Stimulated activated CD4-positive, alpha-beta T cell treated with anti-CD3 and anti-CD28 coated beads, Interleukin-2, amount 100 ng/mL, for 48 hours (primary cell): ENCODE measurements at places on chromosomes 16 and 17.

DNA sequence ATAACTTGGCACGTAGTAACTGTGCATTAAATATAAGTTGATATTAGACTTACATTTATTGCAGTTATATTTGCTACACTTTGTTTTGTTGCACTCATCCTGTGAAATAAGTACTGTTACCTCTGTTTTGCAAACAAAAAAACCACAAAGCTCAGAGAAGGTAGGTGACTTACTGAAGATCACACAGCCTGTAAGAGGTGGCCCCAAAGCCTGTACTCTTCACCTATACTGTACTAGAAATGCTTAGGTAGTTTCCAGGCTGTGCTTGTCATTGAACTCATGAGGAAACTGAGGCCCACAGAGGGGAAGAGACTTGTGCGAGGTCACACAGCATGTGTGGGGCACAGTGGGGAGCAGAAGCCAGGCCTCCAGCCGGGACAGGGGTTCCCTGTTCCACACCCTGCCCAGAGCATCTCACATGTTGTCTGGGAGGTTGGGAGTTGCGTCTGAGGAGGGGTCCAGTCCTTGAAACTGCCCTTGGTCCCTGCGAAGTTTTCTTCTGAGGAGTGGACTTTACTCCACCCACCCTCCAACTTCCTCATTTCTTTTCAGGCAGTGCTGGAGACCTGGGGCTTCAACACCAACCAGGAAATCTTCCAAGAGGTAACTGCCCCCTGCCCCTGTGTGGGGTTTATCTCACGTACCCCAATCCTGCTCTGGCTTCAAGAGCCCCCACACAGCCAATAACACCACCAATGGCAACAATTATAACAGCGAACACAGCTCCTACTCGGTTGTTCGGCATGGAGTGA is 13.0 kb downstream of the CETP start:
- no peak for DNase-seq

GRCh38 chr16:48676836-48677235 is 66.9 kb upstream of the N4BP1 start:
- no peak for DNase-seq

GRCh38 chr16:23119570-23119969 is 29.7 kb downstream of the USP31 start:
- no peak for DNase-seq

GRCh38 chr16:50666658-50667496 is 14.2 kb downstream of the SNX20 start:
- DNase-seq: no peak

DNA sequence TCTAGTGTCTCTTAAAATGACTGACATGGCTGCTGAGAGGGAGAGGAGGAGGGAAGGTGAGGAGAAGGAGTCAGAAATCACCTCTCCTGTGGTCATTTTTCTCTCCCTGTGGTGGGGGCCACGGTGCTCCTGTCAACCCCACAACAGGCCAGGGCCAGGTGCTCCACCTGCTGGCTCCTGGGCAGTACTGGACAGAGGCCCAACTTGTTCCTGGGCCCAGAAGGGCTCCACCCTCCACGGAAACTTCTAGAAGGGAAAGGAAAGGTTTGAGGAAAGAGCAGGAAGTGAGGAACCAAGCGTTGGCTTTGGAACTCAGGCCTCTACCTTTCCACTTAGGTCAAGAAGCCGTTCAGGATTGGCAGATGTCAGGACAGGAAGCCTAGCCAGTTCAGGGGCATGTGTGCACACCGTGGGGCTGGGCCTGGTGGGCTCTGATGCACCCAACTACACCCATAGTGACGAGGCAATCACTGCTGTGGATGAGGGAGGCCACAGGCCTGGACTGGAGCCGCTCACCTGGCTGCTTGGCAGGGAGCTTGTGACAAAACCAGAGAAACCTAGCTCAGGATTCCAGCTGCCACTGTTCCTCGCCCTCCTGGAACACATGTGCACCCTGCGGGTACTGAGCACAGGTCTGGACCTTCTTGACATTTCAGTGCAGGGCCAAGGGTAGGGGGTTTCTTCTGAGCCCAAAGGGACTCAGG is 36.1 kb downstream of the WNT3 start:
- no peak for DNase-seq

DNA sequence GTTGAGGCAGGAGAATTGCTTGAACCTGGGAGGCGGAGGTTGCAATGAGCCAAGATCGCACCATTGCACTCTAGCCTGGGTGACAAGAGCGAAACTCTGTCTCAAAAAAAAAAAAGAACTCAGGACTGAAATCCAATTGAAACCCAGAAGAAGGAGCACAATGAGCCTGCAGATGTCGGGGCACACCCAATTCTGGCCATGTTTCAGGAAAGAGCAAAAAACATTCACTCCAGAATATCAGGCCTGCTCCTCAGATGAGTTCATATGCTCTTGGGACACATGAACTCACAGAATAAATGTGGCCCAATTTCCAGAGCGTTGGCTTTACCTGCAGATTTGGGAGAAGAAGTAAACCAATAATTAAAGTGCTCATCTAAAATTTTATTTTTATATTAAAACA is 3.0 kb upstream of the CMTM2 start:
- DNase-seq: no peak

- no peak for DNase-seq
These were observed 75.5 kb downstream of the CMIP start for GRCh38 chr16:81520151-81520470.

GRCh38 chr16:26078716-26079355 is 387.1 kb downstream of the HS3ST4 start:
- DNase-seq: no peak

DNA sequence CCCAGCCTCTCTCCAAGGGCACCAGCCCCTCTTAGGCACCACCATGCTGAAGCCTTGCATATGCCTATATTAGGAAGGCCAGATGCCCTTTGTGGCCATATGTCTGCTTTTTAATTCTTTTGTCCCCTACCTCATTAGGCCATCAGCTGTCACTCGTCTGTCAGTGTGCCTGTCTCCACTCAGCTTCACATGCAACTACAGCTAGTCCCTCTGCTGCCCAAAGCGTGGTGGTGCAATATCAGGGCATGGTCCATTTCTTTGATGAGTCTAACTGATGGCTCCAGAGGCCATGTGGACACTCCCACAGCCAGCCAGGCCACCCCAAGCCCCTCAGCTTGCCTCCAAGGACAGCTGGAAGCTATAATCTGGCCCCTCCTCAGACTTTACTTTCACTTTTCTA is 36.3 kb downstream of the MYO18A start:
- DNase-seq: no peak

DNA sequence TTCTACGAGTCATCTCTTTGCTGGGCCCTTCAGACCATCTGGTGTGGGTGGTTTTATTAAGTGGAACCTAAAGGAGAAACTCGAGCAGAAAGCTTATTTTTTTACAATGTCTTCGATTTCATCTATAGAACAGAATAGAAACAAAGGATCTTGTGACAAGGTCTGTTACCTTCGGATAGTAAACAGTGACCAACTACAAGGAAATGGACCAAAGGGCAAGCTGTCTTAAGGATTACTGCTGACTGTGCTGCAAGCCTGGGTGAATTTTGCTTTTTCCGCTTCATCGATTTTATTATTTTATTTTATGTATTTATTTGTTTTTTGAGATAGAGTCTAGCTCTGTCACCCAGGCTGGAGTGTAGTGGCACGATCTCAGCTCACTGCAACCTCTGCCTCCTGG is 348.9 kb upstream of the ERCC4 start:
- DNase-seq: no peak

DNA sequence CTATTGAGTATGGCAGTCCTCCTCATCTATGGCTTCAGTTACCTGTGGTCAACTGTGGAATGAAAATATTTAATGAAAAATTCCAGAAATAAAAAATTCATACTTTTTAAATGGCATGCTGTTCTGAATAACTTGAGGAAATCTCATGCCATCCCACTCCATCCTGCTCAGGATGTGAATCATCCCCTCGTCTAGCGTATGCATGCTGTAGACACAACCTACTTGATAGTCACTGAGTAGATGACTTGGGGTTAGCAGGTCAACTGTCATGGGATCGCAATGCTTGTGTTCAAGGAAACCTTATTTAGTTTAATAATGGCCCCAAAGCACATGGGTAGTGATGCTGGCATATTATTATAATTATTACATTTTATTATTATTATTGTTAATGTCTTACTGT is 4.8 kb upstream of the VAC14 start:
- DNase-seq: no peak

DNA sequence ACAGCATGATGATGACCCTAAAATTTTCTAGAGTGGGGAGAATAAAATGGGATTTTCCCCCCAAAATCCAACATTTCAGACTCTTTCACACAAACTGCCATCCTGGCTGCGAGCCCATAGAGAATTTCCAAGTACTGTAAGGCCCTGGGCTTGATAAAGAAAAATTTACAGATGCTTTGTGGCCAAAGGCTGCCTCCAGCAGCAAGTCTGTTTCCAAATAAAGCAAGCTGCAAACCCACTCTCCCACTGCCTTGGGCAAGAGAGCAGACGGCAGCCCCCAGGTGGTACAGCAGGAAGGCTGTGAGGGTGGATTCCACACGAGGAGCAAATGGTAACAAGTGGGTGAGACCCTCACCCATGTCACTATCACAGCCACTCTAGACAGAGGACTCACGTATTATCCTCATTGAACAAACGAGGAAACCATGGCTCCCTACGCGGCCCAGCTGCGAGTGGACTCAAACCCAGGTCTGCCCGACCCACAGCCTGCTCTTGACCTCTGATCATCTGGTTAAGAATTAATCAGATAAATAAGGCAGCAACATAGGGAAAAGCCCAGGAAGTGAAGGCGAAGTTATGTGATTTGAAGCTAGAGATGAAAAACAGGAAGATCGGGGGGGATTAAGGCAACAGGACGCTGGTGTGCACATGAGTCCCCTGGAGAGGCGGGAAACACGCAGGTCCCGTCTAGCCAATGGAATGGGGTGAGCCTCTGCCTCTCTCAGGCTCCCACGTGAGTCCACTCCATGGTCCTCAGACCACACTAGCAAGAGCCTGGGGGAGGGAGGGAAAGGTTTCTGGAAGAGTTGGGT is 37.4 kb downstream of the AXIN2 start:
- no peak for DNase-seq

DNA sequence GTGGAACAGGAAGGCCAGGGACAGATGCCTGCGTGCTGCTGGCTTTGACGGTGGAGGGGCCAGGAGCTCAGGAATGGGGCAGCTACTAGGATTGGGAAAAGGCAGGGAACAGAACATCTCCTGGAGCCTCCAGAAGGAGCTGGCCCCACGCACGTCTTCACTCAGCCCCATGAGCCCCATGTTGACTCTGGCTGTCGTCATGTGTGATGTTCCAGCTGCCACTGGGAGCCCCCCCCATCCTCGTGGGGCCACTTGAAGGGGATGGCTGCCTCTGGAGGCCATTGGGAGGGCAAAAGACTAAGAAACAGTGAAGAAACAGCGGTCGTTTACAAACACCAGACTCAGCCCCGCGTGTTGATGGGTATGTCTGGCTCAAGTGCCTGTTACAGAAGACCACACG is 18.5 kb upstream of the APRT start:
- no peak for DNase-seq

DNA sequence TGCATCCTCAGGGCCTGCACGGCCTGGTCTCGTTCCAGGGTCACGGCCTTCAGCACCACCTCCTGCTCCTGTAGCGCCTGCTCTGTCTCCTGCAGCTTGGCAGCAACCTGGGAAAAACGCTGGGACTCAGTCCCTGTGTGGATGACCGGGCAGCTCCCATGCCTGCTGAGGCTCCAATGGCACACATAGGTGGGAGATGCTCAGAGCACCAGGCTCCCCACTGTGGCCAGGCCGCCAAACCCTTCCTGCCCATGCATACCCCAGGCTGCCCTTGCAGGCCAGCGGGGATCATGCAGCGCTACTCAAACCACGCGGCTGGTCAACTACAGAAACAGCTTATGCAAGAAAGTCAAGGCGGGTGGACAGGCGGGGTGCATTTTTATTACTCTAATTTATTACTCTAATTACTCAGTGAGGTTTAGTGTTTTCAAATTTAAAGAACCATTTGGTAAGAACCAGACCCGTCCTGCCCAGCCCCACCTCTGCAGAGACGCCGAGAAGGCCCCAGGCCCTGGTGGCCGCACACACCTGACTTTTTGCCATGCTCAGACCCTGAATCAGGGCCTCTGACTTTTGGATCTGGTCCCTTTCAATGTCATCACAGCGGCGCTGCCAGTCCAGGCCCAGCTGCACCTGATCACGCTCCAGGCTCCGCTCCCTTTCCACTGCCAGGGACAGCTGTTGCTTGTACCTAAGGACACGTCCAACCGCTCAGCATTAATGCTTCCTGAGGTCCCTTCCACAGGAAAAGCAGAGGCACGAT is 34.0 kb downstream of the CCDC57 start:
- DNase-seq: no peak

- DNase-seq: no peak
These were observed 45.0 kb downstream of the KANSL1 start for GRCh38 chr17:46148247-46148646.

DNA sequence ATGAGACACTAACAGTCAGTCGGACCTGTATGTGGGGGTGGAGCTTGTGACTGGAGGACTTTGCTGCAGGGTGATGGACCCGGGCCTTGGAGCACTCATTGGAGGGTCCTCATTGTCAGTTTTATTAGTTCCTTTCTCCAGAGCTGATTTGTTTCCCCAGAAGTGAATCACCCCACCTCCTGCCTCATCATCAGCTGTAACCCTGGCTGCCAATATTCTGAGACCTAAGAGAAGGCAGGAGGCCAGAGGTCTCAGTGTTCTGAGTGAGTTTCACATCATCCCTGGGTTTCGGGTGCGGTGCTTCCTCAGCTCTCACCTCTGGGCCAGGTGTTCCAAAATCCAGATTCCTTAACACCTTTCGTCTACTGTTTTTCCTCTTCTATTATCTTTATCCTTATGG is 49.9 kb upstream of the KIFC3 start:
- no peak for DNase-seq

- DNase-seq: peak; percentile 57
These were observed 11.5 kb downstream of the SLC35B1 start for GRCh38 chr17:49696233-49696761.

DNA sequence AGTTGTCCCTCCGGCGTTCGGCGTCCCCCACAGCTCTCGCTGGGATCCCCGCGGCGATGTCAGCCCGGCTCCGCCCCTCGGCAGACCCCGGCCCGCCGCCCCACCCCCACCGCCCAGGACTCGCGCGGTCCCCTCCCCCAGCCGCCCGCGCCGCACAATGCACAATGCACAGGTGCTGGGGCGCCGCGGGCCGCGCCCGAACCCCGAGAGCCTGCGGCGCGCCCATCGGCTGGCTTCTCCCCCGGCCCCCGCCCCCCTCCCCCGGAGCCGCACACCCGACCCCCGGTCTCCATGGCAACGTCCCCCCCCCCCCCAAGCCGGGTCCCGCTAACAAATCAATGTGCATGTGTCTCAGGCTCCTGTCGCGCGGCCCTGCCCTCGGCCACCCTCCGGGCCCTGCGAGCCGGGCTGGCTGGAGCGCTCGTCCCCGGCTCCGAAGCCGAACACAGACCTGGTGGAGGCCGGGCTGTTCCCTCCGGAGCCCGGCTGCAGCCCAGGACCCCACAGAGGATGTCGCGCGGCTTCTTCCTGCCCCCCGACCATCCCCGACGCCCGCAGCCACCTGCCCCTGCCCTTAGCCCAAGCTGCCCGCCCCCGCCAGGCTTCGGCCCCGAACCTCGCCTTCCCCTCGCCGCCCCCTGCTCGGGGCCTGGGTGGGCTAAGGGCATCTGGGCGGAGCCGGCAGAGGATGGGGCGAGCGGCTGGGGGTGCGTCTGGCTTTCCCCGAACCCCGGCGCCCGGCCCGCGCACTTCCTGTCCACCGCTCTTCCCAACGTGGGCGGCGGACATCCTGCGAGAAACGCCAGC is 818 bp upstream of the CBX8 start:
- no peak for DNase-seq
